Activated CD4-positive, alpha-beta T cell treated with anti-CD3 and anti-CD28 coated beads, Interleukin-2, Interleukin-6, amounts not matched to agents 100 ng/mL and 50 ng/mL, durations not matched to agents 16 hours and 8 hours (primary cell): ENCODE measurements at places on chromosomes 12 and 14.

- no peak for DNase-seq
Observed at GRCh38 chr14:22432348-22432976, 156.6 kb downstream of the DAD1 start.

DNA sequence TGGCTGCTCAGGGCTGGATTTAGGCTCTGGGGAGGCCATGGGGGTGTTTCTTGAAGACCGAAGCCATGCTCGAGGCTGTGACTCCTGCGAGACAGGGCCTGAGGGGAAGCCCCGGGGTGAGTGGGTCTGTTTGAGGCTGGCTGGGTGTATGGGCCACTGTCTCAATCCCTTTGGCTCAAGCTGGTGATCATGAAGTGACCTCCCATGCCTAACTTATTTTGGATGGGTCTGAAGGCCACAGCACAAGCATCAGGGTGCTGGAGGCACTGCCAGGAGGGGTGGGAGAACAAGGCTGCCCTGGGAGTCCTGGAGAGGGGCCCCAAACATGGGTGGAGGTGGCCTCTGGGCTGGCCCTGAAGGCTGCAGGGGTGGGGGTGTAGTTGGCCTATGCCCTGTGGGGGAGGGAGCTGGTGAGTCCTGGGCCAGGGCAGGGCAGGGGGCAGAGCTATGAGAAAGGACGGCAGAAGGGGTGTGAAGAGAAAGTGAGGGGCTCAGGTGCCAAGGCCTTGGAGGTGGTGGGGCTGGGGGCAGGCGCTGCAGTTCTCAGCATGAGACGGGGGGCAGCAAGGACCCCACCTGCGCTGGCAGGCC is 100.9 kb downstream of the KIF26A start:
- DNase-seq, result no peak

DNA sequence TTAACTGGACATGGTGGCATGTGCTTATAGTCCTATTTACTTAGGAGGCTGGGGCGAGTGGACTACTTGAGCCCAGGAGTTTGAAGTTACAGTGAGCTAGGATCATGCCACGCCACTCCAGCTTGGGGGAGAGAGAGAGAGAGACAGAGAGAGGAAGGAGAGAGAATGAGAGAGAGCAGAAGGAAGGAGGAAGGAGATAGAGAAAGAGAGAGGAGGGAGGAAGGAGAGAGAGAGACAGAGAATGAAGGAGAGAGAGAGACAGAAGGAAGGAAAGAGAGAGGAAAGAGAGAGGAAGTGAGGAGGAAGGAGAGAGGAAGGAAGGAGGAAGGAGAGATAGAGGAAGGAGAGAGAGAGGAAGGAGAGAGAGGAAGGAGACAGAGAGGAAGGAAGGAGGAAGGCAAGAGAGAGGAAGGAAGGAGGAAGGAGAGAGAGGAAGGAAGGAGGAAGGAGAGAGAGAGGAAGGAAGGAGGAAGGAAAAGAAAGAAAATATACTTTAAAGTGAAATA is 93.5 kb upstream of the PTPRB start:
- DNase-seq, result no peak

- DNase-seq, result no peak
Observed at GRCh38 chr14:99891900-99892299, 98.7 kb downstream of the EML1 start.

DNA sequence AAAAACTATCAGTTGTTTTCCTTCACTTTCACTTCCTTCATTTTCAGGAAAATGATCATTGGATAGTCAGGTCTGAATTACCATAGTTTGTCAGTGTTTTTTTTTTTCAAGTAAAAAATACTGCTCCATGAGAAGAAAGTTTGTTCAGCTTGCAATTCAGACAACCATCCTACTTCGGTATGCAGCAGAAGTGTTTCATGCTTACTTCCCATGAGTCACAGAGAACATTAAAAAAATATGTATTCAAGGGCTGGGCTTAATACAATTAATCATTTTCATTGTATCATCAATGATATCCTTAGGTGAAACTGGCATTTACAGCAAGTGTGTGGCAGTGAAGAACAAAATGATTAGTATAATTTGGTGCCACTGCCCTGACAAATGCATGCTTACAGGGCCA is 21.6 kb downstream of the PYM1 start:
- DNase-seq, result no peak

GRCh38 chr12:98612696-98613334 is 19.3 kb downstream of the SLC25A3 start:
- DNase-seq, result no peak

DNA sequence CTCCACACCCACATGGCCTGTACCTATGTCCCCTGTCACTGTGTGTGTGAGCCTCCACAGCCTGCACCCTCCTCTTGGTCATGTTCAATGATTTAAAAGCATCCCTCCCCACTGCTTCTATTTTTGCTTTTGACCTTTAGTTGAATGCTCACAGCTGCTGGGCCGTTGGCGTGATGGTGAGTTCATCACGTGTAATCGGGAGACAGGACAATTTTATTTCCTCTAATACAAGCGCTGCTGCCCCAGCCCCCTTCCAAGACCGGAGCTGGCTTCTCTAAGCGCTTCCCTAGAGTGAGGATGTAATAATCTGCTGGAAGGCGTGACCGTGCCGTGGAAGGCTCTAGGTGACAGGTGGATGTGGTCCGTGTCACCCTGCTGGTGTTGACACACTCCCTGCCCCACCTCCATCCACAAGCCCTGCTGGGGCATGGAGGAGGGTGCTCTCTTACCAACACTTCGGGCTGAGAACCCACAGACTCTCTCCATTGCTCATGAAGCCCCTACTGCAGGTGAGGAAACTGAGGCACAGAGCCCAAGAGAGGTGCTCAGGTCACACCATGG is 25.4 kb downstream of the CCDC85C start:
- no peak for DNase-seq

GRCh38 chr12:102652645-102653313 is 172.4 kb upstream of the IGF1 start:
- DNase-seq, result no peak

DNA sequence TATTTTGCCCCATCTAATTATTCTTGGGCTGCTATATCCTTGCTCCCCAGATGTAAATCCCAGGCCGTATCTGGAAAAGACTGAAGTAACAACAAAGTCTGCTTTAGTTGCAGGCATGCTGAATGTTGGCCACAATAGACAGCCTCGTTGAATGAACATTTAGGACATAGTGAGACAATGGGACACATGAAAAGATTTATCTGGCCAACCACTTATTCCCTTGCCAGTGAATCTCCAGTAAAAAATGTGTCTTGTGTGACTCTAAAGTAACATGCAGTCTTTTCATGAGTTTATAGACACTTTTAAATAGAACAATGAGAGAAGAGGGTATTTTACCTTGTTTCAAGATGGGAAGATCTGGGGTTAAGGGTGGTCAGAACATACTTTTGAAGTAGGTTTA is 60.2 kb upstream of the STXBP6 start:
- DNase-seq, result no peak
